Effector memory CD4-positive, alpha-beta T cell (primary cell): ENCODE measurements at places on chromosomes 16 and 17.

DNA sequence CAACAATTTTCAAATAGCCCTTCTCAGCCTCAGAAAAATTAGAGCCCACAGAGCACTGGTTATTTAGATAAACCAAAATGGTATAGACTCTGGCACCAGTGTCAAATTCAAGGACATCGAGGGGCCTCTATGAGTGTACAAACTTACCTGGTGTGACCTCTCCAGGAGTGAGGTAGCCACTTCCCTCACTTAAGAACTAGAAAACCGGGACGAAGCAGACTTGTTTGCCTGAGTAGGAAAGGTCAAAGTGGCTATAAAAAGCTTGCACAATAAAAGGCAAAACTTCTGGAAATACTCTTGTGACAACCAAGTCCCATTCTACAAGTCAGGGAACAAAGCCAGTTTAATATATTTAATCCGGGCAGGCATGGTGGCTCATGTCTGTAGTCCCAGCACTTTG lies 39.2 kb upstream of the PRSS54 start:
- no peak for DNase-seq

GRCh38 chr17:55177159-55177854 lies 87.5 kb upstream of the HLF start:
- DNase-seq, result no peak

DNA sequence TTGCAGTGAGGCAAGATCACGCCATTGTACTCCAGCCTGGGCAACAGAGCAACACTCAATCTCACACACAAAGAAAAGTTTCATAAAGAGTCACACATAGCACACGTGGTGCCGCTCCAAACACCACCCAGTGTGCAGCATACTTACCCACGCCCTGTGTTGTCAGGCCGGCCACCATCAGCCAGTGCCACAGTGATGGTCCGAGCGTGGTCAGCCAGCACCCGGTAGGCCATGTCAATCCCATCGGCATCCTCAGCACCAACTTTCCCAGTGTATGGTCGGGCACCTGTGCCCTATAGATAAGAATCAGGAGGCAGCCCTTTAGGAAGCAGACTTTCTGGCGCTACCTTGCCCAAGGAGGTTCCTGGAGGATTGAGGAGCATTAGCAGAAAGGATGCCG lies 17.7 kb upstream of the EXOSC6 start:
- no peak for DNase-seq

DNA sequence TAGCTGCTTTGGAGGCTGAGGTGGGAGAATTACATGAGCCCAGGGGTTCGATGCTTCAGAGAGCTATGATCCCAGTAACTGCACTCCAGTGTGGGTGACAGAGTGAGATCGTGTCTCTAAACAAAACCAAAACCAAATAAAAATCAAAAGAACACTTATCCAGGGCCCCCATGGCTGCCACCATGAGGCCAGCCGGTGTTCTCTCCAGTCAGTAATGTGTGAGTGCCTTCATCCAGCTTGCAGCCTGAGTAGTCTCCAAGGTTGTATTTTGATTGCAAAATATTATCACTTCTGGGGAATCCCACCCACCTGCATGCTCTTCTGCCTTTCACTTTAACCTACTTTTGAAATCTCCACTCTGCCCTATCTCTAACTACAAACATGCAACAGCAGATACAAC lies 221.0 kb upstream of the WSB1 start:
- DNase-seq, result no peak

DNA sequence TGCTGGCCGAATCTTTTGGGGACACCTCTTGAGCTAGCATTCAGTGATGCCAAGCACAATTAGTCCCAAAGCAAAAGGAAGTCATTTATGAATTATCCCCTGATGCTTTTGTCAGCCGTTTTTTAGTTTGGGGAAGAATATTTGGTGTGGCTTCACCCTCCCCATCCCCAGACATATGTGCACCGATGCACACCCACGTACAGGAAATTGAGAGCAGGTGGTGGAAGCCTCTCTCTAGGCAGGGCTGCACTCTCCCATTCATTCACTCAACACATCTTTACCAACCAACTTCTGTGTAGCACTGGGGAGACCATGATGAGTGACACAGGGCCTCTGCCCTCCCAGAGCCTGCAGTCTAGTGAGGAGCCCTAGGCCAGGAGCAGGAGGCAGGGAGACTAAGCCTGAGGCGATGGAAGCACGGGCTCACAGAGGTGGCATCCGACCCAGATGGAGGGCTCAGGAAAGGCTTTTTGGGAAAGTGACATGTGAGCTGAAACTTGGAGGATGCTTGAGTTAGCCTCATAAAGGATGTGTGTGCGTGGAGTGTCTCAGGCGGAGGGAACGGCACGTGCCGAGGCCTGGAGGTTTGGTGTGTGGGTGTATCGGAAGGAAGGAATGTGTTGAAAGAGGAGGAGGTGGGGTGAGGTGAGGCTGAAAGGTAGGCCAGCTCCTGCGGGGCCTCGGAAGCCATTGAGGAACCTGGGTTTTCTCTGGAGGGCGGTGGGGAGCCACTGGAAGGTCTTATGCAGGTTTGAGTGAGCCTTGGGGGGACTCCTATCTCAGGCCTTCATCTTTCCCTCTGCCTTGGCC lies 43.8 kb downstream of the PSME3IP1 start:
- DNase-seq, result no peak

- no peak for DNase-seq
Observed at GRCh38 chr16:17947637-17948036, 388.9 kb downstream of the NPIPA8 start.

GRCh38 chr17:77534137-77534536 lies 393.4 kb downstream of the SEC14L1 start:
- no peak for DNase-seq

DNA sequence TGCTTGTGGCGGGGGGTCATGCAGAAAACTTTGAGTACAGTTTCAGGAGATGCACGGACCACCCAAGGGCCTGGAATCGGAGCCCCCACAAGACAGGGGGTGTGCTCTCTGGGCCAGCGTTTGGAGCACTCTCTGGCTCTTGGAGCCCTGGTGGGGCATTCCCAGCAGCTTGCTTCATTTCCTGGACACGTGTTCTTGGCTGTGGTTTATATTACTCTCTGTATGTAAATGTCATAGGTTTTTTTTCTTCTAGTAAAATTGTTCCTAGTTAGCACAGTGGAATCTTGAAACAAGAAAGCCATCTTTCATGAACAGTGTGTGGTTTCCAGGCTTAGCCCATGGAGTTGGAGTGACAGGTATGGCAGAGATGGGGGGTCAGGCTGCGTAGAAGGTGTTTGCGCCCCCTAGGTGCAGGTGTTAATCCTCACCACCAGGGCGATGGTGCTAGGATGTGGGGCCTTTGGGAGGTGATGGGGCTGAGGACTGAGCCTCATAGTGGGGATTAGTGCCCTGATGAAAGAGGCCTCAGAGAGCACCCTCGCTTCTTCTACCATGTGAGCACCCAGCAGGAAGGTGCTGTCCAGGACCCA lies 79.8 kb downstream of the JPH3 start:
- DNase-seq, result no peak

DNA sequence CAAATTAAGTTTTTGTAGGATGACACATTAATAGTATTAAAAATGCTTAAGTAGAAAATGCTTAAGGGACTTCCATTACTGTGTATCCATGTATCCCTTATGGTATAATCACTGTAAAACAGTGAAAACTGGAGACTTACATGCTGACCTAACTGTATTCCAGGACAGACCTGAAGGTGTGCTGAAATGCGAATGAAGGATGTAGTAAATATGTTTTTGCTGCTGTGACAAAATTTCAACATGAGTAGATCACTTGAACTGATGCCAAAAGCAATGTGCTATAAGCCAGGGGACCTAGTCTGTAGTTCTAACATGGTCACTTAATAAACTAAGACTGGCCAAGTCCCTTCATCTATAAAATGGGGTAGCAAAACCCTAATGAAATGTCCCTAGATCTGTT lies 142.0 kb upstream of the CORO6 start:
- DNase-seq, result no peak

DNA sequence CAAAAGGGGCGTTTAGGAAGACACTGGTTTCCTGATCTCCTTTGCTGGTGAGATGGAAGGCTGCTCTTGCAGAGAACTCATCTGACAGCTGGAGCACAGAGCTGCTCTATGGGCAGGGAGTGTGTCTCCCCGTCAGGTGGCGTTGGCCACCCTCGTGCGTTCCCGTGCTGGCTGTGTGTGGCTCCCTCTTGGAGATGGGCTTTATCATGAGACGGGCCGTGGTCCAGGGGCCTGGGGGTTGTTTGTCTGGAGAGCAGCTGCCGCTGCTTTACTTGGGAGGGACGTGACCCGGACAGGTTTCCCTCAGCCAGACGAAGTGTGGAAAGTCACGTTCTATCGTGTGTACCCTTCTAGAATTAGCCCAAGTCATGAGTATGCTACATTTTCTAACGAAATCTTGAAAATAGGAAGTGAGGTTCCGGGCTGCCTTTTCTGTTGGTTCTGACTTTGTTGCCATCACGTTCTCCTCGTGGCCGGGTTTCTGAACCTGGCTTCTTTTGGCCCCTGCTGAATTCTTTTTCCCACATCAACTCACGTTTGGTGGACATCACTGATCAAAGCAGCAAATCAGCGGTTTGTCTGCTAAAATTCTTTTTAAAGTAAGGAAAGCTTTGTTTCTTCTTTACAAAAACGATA lies 105.6 kb upstream of the CHMP6 start:
- no peak for DNase-seq

DNA sequence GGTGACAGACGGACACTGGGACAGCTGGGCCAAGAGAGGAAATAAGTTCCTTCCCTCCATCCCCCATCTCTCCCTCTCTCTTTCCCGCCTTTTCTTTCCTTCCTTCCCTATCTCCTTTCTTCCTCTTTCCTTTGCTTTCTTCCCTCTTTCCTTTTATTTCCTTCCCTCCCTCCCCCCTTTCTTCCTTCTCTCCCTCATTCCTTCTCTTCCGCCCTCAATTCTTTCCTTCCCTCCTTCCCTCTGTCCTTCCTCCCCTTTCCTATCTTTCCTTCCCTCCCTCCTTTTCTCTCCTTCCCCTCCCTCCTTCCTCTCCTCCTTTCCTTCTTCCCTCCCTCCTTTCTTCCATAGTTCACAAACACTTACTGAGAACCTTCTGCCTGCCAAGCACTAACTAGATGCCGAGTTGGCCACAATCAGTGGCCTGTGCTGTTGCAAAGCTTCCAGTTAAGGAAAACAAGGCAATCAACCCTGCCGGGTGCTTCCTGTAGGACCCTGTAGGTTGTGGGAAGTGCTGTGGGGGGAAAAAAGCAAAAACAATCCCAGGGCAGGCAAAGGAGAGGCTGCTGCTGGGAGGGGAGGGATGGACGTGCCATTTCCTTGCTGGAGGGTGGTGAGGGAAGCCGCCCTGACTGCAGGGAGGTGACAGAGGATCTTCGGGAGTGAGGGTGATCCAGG lies 31.7 kb downstream of the ABCC6 start:
- no peak for DNase-seq

DNA sequence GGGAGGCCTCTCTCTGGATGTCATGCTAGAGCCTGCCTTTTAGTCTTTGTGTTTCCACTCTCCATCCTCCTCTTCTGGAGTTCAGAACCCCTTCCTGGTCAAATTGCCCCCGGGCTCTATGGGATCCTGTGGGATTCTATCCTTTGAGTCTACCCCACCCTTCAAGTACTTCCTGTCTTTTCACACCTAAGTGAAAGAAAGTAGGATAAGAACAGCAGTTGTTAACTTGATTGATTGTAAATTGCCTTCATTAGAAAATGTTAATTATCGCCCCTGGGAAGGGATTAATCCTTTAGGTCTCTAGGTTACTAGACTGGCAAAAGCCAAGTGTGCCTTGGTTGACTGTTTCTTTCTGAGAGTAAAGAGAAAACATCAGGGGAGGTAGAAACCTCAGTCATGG lies 30.1 kb downstream of the PRKCB start:
- DNase-seq, result no peak

- DNase-seq, result no peak
Observed at GRCh38 chr16:81634380-81635062, 144.6 kb upstream of the PLCG2 start.

- DNase-seq, result peak; percentile 20
Observed at GRCh38 chr17:80981062-80981902, 10.4 kb upstream of the CHMP6 start.

DNA sequence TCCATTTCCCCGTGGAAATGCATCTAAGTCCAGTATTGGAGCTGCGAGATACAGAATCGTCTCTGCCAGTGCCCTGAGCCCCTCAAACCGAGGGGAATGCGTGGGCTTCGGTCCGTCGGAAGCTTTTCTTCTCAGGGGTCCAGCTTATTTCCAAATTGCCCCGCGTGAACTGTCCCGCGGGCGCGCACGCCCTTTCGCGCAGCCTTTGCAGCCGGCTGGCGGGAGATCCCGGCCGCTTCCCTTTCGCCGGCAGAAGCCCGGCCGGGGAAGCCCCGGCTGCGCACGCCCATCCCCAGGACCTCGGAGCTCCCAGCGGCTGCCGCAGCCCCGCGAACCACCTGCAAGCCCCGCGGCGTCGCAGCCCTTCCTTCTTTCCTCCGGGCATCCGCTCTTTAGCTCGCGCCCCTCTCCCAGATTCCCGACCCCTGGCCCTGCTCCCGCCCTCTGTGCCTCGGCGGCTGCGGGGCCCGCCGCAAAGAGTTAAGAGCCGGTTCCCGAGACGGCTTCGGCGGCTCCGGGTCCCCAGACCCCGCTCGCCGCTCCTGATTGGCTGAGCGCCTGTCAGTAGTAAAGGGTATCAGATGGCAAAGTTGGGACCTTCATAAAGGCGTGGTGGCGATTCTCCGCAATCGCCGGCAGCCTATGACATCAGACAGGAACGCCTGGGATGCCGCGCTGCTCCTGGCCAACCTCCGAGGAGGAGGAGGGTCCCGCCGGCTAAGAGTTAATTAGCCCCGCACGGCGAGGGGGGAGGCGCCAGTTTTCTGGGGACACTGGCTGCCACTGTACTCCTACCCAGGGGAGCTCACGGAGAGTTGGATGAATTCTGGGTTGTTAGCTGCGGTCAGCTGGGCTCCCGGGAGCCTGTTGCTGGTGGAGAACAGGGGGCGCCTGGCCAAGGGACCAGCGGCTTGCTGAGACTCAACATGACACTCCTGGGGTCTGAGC lies at the start of gene MYOCD:
Gene MYOCD, plus strand, starts transcription at position 628 of the 948 bp plus-strand sequence. Its CDS starts 299 bp downstream, at position 927.
- DNase-seq, result no peak

GRCh38 chr17:8117367-8117979 lies 841 bp downstream of the ALOXE3 start:
- no peak for DNase-seq

- no peak for DNase-seq
Observed at GRCh38 chr16:23206986-23207385, 24.4 kb downstream of the SCNN1G start.

GRCh38 chr17:57890857-57891232 lies 41.0 kb upstream of the MRPS23 start:
- no peak for DNase-seq

DNA sequence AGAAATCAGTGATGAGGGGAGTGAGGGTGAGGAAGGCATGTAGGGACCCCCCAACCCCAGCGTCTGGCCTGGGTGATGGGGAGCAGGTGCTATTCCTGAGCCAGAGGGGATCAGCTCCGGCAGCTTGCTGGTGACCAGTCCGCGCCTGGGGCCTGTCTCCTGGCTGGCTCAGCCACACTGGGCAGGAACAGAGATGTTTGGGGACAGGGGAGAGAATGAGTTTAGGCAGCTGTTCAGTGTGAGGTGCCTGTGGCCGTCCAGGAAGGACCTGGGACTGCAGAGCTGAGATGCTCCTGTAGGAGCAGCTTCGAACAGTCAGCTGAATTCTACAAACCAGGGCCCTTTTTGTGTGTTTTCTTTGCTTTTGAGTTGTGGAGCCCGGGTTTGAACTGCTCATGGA lies 23.2 kb upstream of the SPNS2 start:
- DNase-seq, result no peak

- no peak for DNase-seq
Observed at GRCh38 chr17:10857976-10858375, 20.1 kb upstream of the PIRT start.
